Esophagus squamous epithelium (tissue), 5 donors: ENCODE measurements at places on chromosomes 4 and X.
A peak's percentile ranks its signal among the peaks of the same experiment; 100 is the strongest.

DNA sequence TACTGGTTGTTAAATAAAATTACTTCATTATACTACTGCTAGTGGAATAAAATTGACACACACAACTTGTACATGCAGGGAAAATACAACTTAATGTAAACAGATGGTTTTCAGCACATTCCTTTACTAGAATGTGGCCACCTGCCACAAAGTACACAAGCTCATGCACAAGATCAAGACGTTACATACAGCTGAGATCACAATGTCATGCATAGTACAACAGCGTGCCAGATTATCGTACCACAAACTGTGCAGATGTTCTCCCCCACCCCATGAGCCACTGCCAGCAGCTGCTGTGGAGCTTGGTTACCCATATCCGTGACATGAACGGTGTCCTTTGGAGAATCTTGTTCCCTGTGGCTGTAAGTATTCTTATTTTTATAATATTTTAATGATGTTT, 27.7 kb downstream of the FBXO8 start:
- DNase-seq = no peak

GRCh38 chr4:38674258-38675144, 10.5 kb downstream of the KLF3 start:
- no peak for DNase-seq

DNA sequence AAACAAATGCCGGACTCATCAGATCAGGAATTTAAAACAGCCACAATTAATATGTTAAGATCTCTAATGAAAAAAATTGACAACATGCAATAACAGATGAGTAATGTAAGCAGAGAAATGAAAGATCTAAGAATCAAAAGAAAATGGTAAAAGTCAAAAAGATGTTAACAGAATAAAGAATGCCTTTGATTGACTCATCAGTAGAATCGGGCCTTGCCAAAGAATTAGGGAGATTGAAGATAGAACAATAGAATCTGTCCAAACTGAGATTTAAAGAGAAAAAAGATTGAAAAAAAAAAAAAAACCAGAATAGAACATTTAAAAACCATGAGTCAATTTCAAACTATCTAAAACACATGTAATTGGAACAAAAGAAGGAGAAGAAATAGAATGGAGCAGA, 25.9 kb upstream of the GUCY1A1 start:
- no peak for DNase-seq

DNA sequence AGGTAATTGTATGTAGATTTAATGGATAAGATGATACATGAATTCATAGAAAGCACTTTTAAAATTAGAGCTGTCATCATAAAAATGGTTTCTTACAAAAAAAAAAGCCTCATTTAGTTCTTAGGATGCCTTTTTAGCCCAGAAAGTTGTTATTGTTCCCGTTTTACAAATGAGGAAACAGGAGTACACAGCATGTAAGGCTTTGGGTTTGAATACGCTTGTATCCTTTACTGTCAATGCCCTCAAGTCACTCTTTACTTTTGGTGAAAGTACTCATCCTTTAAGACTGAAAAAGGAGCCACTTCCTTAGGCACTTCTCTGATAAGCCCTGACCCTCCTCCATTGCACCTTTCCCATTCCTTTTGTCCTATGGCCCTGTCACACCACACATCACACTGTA, 4.9 kb downstream of the EREG start:
- DNase-seq = no peak

DNA sequence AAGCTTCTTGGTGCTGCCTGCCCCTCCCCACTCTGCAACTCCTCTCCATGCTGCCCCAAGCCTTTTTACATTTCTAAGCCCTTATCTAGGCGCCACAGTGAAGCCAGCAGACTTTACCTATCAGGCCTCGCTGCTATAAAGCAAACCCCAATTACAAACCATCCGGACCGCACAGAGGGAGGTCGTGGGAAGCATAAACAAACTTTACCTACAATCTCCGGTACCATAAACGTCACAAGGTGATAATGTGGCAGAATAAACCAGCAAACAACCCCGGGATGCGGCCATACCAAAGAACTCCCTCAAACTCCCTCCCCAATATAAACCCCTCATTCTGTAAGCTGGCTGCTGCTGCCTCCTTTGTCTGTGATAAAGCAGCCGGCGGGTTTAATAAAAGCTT, 54.0 kb upstream of the ZCCHC13 start:
- DNase-seq = no peak

GRCh38 chr4:10024303-10024702, 3.0 kb upstream of the SLC2A9 start:
- DNase-seq = no peak

DNA sequence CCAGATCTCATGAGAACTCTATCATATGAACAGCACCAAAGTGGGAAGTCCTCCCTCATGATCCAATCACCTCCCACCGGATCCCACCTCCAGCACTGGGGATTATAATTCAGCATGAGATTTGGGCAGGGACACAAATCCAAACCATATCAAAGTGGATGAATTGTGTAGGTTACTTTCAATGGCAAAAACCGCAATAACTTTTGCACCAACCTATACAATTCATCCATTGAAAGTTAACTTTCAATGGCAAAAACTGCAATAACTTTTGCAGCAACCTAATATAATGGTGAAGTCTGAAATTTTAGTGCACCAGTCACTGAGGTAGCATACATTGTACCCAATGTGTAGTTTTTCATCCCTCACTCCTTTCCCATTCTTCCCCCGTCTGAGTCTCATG, 16.6 kb downstream of the STK32B start:
- DNase-seq = no peak

GRCh38 chr4:84938316-84938715, 28.2 kb downstream of the WDFY3 start:
- no peak for DNase-seq

- no peak for DNase-seq
These were observed 1.5 kb upstream of the IL13RA2 start for GRCh38 chrX:115018944-115019343.

DNA sequence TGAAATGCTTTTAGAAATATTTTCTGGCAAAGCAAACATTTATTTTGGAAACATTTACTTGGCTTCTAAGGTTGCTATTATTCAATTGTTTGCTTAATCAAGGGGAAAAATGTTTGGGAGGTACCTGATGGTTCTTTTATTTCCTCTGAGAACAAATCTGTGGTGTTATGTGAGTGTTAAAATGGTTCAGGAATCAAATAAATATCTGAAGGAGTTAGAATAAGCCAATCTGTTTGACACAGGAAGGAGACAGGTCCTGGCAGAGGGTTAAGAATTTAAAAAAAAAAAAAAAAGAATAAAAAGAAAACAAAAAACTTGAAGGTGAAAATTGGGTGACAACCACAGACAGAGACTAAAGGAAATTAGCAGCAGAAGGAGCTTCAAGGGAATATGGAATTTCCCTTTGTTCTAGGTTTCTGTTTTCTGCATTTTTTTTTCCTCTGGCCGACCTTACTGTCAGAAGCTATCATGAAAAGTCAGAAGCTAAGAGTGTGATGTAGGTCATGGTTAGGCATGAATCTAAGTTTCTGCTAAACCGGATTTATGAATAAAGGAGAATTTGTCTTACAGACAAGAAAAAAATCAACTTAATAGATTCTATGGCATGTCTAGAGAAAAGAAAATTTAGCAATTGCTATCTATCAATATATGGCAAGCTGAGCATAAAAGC, 78.6 kb upstream of the PNPLA4 start:
- no peak for DNase-seq

GRCh38 chr4:73918058-73918457, 48.9 kb downstream of the CXCL1 start:
- no peak for DNase-seq

DNA sequence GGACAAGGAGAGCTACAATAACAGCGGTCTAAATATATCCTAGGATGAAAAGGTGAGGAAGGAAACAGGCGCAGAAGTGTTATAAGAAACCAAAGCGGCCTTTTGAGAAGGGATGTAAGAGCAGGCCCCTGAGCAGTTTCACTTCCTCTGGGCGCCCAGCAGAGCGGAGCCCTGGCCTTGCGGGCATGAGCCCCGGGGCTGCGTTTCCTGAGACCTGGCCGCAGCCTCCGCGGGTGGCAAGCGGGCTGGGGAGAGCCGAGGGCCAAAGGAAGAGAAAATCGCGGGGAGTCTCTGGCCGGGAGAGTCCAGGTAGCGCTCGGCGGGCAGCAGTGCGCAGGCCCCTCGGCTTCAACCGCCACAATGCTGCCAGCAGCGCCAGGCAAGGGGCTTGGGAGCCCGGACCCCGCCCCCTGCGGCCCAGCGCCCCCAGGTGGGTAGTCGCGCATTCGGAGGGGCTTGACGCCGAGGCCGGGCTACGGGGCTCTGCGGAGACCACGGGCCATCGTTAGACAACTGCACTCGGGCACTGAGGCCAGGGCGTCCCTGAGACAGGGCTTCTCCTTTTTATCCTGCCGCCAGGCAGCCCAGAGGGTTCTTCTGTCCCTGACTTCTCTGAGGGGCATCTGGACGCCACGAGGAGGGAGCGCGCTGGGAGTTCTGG, at the start of gene BANK1:
TSS of gene BANK1 (plus strand) at position 210 of the 661 bp plus-strand sequence. CDS start at position 361, 151 bp downstream.
- peak; percentile 20 for DNase-seq

- no peak for DNase-seq
These were observed 69.5 kb downstream of the AR start for GRCh38 chrX:67613366-67613765.

GRCh38 chr4:37197899-37198298, 46.6 kb upstream of the NWD2 start:
- no peak for DNase-seq
